ENCODE measurements at places on chromosomes 11 and 22.

GRCh38 chr11:16881766-16882165 lies 132.4 kb downstream of the PLEKHA7 start:
- DNase-seq, result no peak

- DNase-seq, result no peak
These were observed 17.9 kb upstream of the UVRAG start for GRCh38 chr11:75797116-75797515.

GRCh38 chr11:91374794-91375193 lies 849.8 kb upstream of the FAT3 start:
- no peak for DNase-seq

DNA sequence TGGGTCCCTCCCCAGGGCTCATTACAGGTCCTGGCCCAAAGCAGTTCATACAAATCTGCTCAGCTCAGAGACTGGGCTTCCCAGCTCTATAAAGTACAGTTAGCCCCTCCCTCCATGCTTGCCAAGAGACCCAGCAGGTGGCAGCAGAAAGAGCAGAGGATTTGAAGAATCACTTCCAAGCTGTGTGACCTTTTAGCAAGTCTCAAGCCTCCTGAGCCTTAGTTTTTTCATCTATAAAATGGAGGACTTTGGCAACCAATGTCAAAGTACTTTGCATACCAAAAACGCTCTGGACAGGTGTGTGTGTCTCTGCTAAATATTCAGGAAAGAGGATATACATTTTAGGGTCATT lies 26.6 kb downstream of the RELT start:
- no peak for DNase-seq

DNA sequence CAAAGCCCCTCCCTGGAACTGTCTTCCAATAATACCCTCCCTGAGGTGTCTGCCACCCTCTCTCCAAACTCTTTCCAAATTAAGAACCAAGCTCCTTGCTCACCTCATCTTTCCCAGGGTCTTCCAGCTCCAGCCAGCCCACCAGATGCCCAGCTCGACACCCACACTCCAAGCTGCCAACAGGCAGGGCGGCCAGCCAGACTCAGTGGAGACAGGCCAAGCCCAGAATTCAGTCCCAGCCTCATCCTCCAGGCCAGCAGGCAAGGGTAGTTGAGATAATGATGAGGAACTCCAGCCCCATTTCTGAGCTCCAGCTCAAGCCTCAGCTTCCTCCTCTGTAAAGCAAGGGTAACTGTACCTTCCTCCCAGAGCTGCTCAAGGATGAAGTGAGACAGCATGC lies 132.9 kb downstream of the CHST1 start:
- DNase-seq, result no peak

DNA sequence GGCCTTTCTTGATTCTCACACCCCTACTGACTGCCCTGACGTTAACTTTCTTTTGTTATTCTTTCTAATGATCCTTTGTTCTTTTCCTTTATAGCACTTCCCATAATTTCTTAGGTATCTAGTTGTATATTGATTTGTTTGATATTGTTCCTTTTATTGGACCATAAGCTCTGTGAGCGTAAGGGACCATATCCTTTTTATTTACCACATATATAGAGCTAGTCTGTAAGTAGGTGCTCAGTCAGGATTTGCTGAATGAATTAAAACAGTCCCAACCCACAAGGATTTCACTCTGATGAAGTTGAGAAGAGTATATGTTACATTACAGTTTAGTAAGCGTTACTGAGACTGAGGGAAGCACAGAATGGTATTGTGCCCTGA lies 68.8 kb downstream of the EMSY start:
- no peak for DNase-seq

DNA sequence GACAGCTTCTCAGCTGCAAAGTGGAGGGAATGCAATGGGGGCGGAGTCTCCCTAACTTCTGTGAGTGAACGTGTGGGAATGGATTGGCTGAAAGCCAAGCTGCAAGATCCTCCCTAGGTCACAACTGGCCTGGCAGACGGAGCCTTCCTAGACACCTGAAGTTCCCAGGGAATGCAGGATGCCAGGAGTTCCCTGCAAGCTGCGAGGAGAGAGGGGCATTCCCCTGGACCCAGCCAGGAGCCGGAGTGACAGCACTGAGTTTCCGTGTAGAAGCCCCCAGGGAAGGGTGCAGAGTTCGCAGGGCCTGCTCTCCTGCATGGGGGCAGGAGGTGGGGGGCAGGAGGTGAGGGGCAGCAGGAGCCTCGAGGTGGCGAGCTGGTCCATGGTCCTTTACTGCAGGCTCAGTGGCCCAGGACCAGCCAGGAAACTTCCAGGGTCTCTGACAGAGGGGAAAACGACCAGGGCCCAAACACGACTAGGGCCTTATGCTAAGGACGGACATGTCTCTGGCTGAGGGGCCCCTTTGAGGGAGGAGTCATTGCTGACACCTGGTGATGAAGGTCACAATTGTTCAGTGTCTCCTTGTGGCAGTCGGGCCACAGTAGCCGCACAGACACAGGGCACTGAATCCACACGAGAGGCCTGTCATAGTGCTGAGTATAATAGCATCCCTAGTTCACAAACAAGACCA lies 141.4 kb downstream of the FBXO7 start:
- peak; percentile 69 for DNase-seq

GRCh38 chr11:118283037-118283636 lies 19.0 kb upstream of the MPZL2 start:
- no peak for DNase-seq

DNA sequence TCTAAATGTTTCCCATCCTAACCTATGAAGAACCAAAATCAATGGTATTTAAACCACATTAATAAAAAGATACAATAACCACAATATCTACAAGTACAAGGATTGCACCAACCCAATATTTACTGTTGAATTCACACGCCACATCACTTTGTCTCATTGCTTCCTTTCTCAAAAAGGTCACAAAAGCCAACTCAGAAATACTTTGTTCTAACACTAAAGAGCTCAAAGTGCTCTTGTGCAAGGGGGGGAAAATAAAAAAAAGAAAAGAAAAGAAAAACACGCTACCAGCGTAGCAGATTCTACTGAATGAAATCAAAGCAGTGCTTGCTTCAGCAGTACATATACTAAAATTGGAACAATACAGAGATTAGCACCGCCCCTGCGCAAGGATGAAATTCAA lies 10.5 kb upstream of the ARHGAP32 start:
- DNase-seq, result no peak

- no peak for DNase-seq
These were observed 9.0 kb downstream of the DTX4 start for GRCh38 chr11:59180907-59181306.

DNA sequence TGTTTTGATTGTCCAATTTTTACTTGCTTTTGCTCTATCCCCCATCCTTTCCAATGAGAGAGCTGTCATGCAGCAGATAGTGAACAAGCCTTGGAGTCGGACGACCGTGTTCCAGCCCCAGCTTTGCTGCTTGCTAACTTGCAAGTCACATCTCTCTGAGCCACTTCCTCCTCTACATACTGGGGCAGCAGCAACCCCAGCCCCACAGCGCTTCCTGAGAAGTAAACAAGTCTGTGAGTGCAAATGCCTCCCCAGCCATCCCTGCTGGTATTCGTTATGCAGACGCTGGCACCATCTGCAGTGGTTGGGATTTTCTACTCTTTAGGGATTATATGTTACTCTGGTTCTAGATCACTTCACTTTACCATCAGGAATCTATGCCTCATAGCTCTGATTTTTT lies 35.0 kb downstream of the TPBGL start:
- DNase-seq, result peak; percentile 47

DNA sequence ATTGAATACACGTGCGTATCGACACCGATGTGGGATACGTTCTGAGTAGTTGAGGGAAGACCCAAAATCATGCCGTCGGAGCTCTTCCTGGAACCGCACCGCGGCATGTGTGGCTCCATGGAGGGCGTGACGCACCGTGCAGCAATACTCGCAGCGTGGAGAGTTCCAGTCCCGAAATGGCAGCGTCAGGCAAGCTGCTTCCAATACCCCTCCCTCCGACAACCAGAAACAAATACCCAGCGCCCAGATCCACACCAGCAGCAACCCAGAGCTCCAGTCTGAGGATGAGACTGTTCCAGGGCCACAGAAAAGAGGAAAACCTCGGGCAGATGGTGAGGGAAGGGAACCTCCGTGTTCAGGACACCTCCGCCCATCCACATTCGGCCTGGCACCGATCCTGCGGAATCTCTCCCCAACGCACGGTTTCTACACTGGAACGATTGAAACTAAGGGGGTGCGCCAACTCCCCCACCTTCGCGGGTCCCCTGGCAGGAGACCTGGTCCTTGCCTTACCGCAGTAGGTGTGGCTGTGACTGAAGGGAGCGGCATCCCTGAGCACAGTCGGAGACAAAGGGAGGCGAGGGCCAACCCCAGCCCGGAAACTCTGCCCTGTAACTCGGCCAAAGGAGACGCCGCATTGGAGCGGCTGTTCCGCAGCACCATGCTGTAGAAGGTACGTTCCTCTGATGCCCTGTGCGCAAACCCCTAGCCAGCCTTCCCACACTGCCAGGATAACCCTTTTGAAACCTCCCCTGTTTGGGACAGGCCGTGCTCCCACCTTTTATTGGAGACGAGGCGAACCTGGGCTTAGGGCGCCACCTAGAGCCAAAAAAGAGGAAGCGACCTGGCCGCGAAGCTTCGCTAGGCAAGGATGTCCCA lies 28.2 kb downstream of the DBX1 start:
- peak; percentile 84 for DNase-seq

GRCh38 chr11:60977836-60978235 lies 6.4 kb downstream of the CD6 start:
- no peak for DNase-seq

DNA sequence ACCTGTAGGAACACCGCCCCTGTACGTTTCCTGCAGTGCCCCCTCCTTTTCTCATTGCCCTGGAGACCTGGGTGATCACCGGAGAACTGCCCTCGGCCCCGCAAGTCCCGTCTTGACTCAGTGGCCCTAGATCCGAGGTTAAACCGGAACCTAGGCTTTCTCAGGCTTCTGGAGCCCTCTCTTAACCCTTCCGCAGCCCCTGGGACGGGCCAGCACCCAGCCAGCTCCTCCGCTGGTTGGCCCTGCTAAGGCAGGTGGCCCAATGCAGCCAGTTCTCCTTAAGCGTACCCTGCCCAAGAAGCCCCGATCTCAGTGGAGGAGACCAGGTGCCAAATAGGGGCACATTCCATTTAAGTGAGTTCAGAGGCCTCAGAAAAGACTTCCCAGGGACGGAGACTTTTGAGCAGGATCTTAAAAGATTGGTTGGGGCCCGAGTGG lies 776 bp downstream of the NLRX1 start:
- DNase-seq, result peak; percentile 92

DNA sequence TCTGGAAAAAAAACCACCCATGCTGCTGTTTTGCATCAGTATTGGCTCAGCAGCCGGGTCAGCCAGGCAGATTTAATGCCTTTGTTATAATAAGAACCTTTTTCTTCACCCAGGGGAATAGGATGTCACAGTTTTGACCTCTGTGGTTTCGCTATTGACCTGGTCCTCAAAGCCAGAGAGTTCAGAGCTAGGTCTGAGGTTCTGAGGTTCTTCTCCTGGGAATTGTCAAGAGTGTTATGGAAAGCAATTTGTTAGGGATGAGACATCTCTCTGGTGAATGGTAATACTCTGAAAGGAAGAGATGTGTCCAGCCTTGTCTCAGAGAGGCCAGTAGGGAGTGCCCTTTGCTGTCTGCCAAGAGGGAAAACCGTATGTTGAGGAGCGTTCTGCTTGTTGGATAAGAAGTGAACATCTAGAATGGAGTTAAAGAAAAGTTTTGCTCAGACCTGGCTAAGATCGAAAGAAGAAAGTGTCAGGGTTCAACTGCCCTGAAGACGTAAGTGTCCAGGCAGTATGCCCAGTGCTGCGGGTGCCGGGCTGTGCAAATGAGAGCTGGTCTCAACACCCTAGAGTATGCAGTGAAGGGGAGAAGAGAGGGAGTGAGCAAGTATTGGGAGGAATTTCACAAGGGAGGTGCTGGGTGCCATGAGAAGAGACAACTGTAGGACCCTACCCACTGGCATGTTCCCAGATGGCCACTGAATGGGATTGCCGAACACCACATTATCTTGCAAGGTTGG lies 150.9 kb upstream of the TTC12 start:
- no peak for DNase-seq

DNA sequence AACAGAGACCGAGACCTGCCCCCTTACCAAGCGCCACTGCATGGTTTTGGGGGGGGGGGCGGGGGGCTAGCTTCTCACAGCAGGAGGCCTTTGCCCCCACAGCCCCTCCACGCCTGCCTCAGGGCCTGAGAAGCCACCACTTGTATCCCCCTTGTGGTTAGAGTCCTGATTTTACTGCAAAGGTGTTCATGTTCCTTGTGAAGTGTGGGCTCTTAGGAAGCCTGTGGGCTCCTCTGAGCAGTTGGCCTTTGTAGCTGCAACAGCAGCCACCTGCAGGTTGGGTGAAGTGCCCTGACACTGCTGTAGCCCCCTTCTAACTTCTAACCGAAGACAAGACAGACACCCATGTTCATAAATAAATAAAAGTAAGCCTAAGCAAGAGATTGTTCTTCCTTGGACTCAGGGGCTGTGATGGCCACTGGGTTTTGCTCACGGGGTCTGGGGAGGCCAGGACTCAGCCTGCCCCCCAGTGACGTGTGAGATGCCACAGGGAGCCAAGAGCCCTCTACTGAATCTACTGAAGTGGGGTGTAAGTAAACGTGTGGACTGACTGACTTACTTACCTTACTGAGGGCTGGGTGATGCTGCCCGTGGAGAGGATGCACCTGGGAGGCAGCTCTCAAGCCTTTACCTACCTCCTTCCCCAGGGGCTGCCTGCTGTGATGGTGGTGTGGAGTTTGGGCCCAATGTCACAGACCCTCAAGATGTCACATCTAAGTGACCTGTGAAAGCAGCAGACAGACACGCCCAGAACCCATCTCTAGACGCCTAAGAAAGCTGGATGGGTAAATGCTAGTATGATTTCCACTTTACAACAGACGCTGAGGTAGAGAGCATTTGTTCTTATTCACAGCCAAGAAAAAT lies 25.8 kb downstream of the USP35 start:
- peak; percentile 28 for DNase-seq

DNA sequence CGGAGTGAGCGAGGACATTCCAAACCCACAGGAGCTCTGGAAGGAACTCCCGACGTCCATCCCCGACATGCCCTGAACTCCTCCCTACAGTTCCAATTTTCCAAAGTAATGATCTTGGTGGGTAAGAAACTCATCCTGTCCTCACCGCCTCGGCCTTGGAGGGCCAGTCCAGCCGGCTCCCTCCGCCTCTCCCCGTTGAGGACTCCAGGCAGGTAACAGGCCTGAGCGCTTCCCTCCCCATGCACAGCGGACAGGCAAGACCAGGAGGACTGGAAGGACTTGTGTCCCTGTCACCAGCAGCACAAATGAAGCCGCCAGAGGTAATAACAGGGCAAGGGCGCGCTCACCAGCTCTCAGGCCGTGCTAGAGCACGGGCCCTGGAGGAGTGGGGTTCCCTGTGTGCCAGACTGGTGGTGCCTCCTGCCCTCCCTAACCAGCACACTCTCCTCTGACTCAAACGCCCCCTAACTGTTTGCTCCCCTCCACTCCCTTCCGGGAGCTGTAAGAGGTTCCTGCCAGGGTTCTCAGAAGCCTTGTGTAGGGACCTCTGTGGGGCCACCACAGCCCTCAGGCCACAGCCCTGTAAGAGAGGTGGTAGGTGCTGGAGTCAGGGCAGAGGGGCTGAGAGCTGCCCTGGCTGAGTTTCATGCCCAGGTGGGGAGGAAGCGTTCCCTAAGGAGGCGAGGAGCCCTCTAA lies 17.1 kb downstream of the OVOL1 start:
- DNase-seq, result peak; percentile 60

- peak; percentile 48 for DNase-seq
These were observed 72.8 kb downstream of the LRRC32 start for GRCh38 chr11:76597533-76598425.

Measured in islet precursor cell (in vitro differentiated cells).